ENCODE measurements at places on chromosomes 11 and 22. TPM values are rescaled to one million over a fixed set of nuclear protein-coding genes. Genes with fewer than 3 reads are reported as not detected.

Gene MEN1
- total RNA-seq = 42.2 TPM

Gene RFPL2
- 0.11 TPM for total RNA-seq

Gene FGF4
- 0.09 TPM for total RNA-seq

Gene LRRC4C
- total RNA-seq = not detected

Gene NXPE2
- total RNA-seq = not detected

Gene RIMBP3B
- total RNA-seq = 0.25 TPM

Gene GAB4
- total RNA-seq = not detected

Gene BRSK2
- total RNA-seq = 3.9 TPM

Gene PISD
- 26.9 TPM for total RNA-seq

Gene GRAP2
- total RNA-seq = not detected

Gene SLC22A24
- total RNA-seq = not detected

Gene OR51E1
- total RNA-seq = not detected

Gene DCDC1
- total RNA-seq = 0.46 TPM

Gene PNPLA5
- not detected for total RNA-seq

Gene APOA5
- not detected for total RNA-seq

Gene KRTAP5-2
- not detected for total RNA-seq

Gene OR10D3
- total RNA-seq = not detected

Gene DEUP1
- total RNA-seq = not detected

Gene CASP12
- total RNA-seq = not detected

Gene DNAJB13
- 0.56 TPM for total RNA-seq

Gene FOLH1
- total RNA-seq = not detected

Gene ADORA2A
- total RNA-seq = 0.73 TPM

Gene MS4A10
- total RNA-seq = not detected

Gene CSNK2A3
- 1.9 TPM for total RNA-seq

Gene MMP11
- 0.13 TPM for total RNA-seq

Gene KAT5
- total RNA-seq = 54.7 TPM

Gene CD3E
- total RNA-seq = not detected

Gene SAA1
- total RNA-seq = 4.5 TPM

Gene SYTL2
- 12.5 TPM for total RNA-seq

Gene ASPHD2
- total RNA-seq = 1.8 TPM

Gene POTEH
- total RNA-seq = not detected
